ENCODE measurements at places on chromosomes 11 and 22.

GRCh38 chr22:39563571-39564428, 6.8 kb upstream of the CACNA1I start:
- DNase-seq: no peak

DNA sequence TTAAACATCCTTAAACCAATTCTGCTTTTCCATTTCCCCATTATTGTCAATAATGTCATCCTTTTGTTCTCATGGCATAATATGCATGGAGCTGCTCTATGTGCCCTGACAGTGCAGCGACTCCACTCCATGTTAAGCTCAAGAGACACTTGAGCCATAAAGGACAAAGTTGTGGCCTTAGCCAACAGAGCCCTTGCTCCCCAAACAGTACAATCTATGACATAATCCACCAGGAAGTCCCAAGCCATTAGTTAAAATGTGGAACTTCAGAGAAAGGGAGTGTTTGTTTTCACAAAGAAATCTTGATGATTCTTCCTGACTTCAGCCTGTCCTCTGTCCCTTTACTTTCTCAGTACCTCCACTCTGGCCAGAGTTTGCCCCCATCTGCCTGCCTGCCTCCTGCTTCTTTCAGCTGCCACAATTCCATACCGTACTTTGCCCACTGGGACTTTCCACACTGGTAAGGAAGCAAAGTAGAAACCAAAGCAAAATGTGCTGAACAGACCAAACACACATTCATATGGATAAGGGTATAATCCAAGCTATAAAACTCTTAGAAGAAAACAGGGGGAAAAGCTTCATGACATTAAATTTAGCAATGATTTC, 46.3 kb upstream of the ZC3H12C start:
- no peak for DNase-seq

DNA sequence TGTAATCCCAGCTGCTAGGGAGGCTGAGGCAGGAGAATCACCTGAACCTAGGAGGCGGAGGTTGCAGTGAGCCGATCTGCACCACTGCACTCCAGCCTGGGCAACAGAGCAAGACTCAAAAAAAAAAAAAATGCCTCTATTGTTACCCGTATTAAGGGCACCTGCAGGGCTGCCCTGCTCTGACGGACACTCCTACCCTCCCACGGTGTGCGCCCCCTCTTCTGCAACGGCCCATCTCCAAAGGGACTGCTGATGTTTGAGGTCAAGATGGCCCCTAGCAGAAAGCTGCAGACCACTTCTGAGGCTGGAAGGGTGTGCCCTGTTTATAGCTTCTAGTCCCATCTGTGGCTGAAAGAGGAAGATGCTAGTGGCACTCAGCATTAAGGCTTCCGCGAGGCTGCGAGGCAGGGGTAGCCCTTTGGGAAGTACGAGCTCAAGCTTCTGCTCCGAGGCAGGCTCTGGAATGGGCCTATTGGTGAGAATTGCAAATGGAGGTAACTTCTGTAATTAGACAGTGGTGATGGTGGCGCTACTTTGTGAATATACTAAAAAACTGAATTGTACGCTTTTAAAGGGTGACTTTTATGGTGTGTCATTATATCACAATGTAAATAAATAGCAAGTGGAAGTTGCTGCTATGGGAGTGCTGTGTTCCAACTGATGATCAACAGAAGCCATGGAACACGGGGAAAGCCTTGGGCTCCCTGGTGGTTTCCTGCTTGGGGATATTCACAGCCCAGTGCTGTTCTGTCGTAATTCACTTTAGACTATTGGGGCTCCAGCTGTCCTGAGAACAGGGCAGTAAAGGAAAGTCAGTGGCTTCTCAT, 24.3 kb downstream of the ARFGAP2 start:
- DNase-seq: no peak

GRCh38 chr11:63493127-63493526, 2.2 kb upstream of the PLAAT5 start:
- no peak for DNase-seq

- DNase-seq: no peak
Measured at GRCh38 chr11:6269994-6270393, 10.4 kb downstream of the CCKBR start.

DNA sequence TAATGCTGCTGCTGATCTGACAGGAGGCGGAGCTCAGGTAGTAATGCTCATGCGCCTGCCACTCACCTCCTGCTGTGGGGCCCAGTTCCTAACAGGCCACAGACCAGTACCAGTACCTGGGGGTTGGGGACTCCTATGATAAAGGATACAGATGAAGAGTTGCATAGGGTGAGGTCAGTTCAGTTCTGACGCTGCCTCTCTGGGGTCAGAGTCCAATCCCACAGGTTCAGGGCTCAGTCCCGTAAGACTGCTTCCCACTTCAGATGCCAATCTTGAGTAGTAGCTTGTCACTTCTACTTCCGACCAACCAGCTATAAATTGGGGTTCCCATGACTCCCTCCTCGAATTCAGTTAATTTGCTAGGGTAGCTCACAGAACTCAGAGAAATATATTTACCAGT, 8.6 kb downstream of the ASRGL1 start:
- DNase-seq: no peak

- DNase-seq: no peak
Measured at GRCh38 chr11:84316866-84317555, 1030.8 kb upstream of the CCDC90B start.

DNA sequence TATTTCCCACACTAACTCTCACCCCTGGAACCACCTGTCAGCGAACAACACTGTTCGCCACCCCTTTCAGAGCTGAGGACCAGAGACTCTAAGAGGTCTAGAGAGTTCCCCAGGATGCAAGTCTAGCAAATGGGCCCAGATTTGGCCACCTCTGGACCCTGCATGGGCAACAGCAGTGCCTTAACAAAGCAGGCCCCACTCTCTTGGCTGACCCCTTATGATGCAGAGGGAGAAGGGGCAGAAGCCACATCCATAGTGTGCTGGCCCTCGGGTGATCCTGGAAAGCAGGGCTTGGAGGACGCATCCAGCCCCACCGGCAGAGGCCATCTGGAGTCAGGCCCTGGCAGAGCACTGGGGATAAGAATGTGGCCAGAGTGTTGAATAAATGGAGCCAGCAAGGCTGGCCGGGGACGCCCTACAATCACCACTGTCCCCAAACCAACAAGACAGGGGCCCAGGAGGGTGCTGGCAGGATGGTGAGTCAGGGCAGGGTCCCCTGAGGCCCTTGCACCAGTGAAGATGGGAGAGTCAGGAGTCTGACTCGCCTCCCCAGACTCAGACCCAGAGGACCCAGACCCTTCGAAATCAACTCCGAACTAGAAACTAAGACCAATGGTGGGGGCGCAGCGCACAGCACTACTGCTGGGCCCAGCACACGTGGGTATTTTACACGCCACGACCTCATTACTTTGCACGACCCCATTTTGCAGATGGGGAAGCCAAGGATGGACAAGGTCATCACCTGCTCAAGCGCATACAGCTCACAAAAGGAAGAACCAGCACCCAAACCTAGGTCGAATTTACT, 6.5 kb downstream of the CSNK1E start:
- no peak for DNase-seq

- DNase-seq: no peak
Measured at GRCh38 chr11:86699040-86699791, 26.8 kb upstream of the ME3 start.

GRCh38 chr11:127470306-127470884, 469.8 kb upstream of the KIRREL3 start:
- no peak for DNase-seq

DNA sequence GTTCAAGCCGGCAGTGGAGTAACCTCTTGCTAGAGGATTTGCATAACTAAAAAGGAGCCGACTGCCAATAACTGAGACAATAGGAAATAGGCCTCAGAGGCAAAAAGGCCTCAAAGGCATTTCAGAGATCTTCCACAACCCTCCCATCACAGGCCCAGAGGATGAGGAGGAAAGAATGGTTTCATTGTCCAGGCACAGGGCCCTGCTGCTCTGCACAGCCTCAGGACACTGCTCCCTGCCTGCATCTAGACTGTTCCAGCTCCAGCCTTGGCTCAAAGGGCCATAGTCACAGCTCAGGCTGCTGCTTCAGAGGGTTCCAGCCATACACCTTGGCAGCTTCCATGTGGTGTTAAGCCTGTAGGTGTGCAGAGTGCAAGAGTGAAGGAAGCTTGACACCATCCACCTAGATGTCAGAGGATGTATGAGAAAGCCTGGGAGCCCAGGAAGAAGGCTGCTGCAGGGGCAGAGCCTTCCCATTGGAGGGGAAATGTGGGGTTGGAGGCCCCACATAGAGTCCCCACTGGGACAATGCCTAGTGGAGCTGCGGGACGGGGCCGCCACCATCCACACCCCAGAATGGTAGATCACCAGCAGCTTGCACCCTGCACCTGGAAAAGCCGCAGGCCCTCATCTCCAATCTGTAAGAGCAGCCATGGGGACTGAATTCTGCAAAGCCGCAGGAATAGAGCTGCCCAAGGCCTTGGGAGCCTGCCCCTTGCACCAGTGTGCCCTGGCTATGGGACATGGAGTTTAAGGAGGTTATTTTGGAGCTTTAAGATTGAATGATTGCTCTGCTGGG, 8.2 kb upstream of the LRP5 start:
- no peak for DNase-seq

GRCh38 chr11:104098132-104098531, 61.7 kb downstream of the DDI1 start:
- no peak for DNase-seq
